ENCODE measurements at places on chromosomes 16 and 17. TPM values are rescaled to one million over a fixed set of nuclear protein-coding genes. Genes with fewer than 3 reads are reported as not detected.

DNA sequence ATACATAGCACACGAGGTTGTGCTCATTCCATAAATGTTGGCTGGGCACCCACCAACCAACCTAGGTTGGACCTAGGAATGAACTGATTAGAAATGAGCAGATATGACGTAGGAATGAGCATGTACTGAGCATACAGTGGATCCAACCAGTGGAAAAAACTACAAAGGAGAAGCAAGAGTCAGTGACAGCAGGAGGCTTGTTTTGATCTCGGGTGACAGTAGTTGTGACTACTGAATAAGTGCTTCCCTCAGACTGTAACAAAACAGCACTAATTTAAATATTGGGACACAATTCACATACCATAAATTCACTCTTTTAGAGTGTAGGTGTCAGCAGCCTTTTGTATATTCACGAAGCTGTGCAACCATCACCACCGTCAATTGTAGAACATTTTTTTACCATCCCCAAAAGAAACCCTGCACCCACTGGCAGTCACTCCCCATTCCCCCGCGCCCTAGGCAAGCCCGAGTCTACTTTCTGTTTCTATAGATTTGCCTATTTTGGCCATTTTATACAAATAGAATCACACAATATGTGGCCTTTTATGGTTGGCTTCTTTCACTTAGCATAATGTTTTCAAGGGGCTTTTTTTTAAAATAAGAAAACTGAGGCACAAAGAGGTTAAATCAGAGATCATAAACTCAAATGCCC is 7.0 kb downstream of the VAC14 start:
- peaks cover 3% of the 10 kb centered on the region for H3K27me3 ChIP-seq
- no peak overlapping the region for H3K27ac ChIP-seq
- no peak for DNase-seq
- H3K36me3 ChIP-seq, result peaks cover 7% of the 10 kb centered on the region
- H3K4me1 ChIP-seq, result peaks cover 6% of the 10 kb centered on the region

- no peak for DNase-seq
- no peaks in the 10 kb centered on the region for H3K4me1 ChIP-seq
- H3K36me3 ChIP-seq, result no peaks in the 10 kb centered on the region
- no peak overlapping the region for H3K27ac ChIP-seq
- H3K27me3 ChIP-seq, result peaks cover 13% of the 10 kb centered on the region
Observed at GRCh38 chr17:67322042-67322787, 44.2 kb downstream of the PSMD12 start.

DNA sequence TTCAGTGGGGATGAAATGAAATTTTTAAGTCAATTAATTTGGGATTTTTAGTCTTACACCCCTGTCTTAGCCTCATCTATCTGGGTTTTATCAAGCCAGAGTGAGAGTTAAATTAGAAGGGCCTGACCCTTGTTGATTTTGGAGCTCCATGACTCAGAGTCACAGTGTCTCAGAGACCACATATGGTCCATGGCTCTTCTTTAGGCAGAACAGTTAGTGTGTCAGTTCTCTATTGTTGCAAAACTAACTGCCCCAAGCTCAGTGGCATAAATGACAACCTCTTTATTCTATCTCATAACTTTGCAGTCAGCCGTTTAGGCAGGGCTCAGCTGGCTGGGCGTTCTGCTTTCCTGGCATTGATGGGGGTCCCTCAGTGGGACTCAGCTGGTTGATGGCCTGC is 44.7 kb downstream of the IRF8 start:
- no peaks in the 10 kb centered on the region for H3K4me1 ChIP-seq
- no peak for DNase-seq
- H3K4me3 ChIP-seq, result no peak overlapping the region

GRCh38 chr16:14102925-14103720 is 32.0 kb downstream of the MRTFB start:
- H3K27me3 ChIP-seq, result no peaks in the 10 kb centered on the region
- no peak overlapping the region for H3K4me3 ChIP-seq
- no peak for DNase-seq
- H3K36me3 ChIP-seq, result no peaks in the 10 kb centered on the region
- peaks cover 17% of the 10 kb centered on the region for H3K4me1 ChIP-seq

DNA sequence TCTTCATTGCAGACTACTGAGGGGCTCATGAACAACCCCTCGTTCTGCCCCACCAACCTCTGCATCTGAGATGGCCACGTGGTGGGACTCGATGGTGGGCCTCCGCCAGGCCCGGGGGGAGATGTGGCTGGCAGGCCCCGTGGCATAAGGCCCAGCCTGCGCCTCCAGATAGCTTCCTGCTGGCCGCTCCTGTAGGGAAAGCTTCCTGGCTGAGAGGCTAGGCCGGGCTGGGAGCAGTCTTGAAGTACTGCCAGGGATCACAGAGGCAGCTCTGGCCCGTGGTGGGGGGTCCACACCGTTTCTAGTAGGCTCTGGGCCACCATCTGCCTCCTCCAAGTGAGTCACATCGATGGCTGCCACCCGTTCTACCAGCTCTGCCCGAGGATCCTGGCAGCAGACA is 7.6 kb downstream of the CAMKK1 start:
- peaks cover 5% of the 10 kb centered on the region for H3K36me3 ChIP-seq
- H3K4me1 ChIP-seq, result peaks cover 46% of the 10 kb centered on the region
- no peak overlapping the region for H3K4me3 ChIP-seq
- no peaks in the 10 kb centered on the region for H3K27me3 ChIP-seq
- no peak overlapping the region for H3K27ac ChIP-seq

GRCh38 chr16:68422396-68422960 is 25.8 kb downstream of the SMPD3 start:
- peaks cover 24% of the 10 kb centered on the region for H3K27me3 ChIP-seq
- no peaks in the 10 kb centered on the region for H3K36me3 ChIP-seq

GRCh38 chr16:75208242-75208825 is 1.4 kb upstream of the CTRB2 start:
- peaks cover 37% of the 10 kb centered on the region for H3K27me3 ChIP-seq
- no peak for DNase-seq
- no peaks in the 10 kb centered on the region for H3K36me3 ChIP-seq

DNA sequence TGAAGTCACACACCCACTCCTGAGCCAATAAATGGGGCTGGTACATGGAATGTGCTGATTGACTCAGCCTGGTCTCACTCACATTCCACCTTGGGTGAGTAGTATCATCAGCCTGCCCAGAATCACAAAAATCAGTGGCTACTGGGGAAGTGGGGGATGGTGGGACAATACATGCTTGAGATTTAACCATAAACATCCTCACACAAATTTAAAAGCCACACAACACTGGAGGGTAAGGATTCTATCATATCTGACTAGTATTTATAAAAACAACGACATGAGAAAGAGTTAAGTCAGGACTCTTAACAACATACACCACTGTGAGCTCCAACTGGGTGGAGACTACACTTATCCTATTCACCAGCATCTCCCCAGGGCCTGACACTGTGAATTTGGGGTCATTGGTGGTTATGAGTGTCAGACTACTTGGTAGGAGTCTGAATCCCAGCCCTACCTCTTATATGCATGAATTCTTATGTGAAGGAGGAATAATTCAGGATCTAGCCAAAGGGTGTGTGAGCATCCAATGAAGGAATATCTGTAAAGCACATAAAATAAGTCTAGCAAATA is 26.0 kb upstream of the IRX6 start:
- H3K4me1 ChIP-seq, result no peaks in the 10 kb centered on the region
- H3K27ac ChIP-seq, result no peak overlapping the region
- no peak for DNase-seq

- H3K27ac ChIP-seq, result no peak overlapping the region
- H3K27me3 ChIP-seq, result no peaks in the 10 kb centered on the region
- no peak overlapping the region for H3K4me3 ChIP-seq
Observed at GRCh38 chr16:52499060-52499440, 47.9 kb downstream of the TOX3 start.

- H3K36me3 ChIP-seq, result peaks cover 22% of the 10 kb centered on the region
- DNase-seq, result no peak
- H3K27ac ChIP-seq, result peak overlapping the region; percentile 63
- H3K4me3 ChIP-seq, result peak overlapping the region; percentile 93
- H3K4me1 ChIP-seq, result peaks cover 31% of the 10 kb centered on the region
- peaks cover 3% of the 10 kb centered on the region for H3K27me3 ChIP-seq
Observed at GRCh38 chr17:42982266-42982665, 1.9 kb downstream of the RUNDC1 start.

DNA sequence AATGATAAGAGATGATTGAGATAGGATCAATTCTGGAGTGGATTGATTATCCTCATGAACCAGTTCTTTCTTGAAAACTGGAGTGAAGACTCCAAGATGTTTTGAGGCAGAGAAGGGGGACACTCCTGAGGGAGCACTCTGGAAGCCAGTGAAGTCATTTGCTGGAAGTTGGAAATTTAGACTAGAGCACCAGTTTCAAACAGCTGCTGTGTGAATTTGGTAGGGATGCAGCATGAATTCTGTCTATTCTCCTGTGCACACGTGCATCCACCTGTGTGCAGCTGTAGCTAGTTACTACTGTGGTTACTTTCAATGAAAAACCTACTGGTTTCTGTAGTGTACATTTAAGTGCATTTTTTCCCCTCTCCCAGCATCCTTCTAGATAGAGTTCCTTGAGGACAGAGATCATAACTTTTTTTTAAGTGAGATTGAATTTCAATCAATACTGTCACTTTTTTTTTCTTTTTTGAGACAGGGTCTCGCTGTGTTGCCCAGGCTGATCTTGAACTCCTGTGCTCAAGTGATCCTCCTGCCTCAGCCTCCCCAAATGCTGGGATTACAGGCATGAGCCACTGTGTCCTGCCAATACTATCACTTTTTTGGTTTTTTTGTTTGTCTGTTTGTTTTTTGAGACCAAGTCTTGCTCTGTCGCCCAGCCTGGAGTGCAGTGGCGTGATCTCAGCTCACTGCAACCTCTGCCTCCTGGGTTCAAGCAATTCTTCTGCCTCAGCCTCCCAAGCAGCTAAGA is 65.9 kb downstream of the TUBD1 start:
- H3K27ac ChIP-seq, result peak overlapping the region; percentile 93
- no peaks in the 10 kb centered on the region for H3K27me3 ChIP-seq
- peaks cover 63% of the 10 kb centered on the region for H3K4me1 ChIP-seq
- DNase-seq, result no peak
- H3K4me3 ChIP-seq, result no peak overlapping the region

The PRSS33 gene
- not detected for total RNA-seq
